ENCODE measurements at places on chromosomes 12 and 14.

GRCh38 chr12:104006929-104007328 lies 41.3 kb downstream of the TDG start:
- DNase-seq: peak; percentile 32

GRCh38 chr14:58923751-58924405 lies 264.6 kb upstream of the DAAM1 start:
- no peak for DNase-seq

DNA sequence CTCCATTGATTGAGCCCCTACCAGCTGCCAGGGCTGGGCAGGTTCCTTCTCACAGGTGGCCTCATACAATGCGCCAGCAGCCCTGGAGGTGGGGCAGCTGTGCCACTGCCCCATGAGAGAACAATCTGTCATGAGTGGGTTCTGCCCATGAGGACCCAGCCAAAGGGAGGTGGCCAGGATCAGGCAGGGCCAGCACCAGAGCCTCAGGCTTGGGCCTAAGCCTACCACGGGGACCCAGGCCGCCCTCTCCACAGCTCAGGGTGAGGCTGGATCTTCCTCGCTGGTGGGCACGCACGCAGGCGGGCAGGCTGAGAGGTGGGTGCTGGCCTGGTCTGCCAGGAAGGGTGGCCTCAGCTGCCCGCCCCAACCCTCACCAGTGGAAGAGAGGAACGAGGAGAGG lies 110.7 kb downstream of the KIF26A start:
- no peak for DNase-seq

DNA sequence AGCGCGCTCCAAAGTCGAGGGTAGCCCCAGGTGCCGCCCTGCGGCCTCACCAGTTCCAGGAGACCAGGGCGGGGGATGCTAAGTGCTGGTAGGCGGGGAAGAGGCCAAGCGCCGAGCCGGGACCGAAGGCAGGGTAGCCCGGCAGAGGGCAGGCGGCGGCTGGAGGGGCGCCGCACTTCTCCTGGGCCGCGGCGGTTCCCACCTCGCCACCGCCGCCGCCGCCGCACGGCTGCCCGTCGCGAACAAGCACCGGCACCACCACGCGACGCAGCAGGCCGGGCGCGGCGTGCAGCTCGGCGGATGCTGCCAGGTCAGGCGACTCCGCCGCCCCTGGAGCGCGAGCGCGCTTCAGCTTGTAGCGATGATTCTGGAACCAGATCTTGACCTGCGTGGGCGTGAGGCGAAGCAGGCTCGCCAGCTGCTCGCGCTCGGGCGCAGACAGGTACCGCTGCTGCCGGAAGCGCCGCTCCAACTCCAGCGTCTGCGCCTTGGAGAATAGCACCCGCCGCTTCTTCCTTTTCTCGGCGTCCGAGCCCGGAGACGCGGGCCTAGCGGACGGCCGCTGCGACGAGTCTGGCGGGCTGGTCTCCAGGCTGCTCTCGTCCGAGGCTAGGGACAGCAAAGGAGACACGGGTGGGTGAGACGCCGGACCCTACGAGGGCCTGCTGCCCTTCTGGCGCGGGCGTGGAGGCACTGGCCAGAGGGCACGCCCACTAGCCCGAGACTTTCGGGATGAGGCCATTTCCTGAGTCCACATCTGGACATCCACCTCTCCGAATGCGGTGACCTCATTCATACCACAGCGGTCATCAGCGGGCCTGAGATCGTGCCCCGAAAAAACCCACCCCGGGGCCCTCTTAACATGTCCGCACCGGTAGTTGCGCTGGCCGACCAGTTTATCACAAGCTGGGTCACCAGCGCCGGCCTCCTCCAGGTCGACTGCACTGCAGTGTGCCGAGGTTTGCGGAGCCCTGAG lies 1.3 kb downstream of the NKX2-8 start:
- DNase-seq: peak; percentile 33

- no peak for DNase-seq
Observed at GRCh38 chr12:94203796-94204195, 55.4 kb downstream of the PLXNC1 start.

- no peak for DNase-seq
Observed at GRCh38 chr12:102521662-102522277, 41.4 kb upstream of the IGF1 start.

Data from HTR-8/SVneo (cell line).